ENCODE measurements at places on chromosomes 12 and 14. TPM values are rescaled to one million over a fixed set of nuclear protein-coding genes. Genes with fewer than 3 reads are reported as not detected.

- DNase-seq = no peak
Measured at GRCh38 chr14:96096639-96097610, 57.8 kb downstream of the C14orf132 start.

DNA sequence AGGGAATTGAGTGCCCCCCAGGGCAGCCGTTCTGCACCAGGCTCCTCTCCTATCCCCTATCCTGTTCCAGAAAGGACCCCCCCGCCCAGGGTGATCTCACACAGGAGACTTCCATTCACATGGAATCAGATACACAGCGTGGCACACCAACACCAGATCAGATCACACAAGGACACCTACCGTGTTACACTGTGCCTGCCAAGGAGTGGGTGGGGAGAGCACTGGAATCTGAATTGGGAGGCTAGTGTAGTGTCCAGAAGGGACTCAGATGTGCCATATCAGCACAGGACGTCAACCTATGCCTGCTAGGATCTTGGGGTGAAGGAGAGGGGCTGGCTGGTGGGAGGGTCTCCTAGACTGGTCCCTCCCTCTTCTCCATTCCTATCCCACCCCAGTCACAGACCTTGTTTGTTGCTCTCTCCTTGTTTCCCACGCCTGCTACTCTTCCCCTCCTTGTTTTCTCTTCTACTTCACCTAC is 2.3 kb downstream of the PTMS start:
- peak; percentile 42 for DNase-seq

GRCh38 chr14:24422261-24422660 is 7.2 kb downstream of the CBLN3 start:
- DNase-seq = no peak

- no peak for DNase-seq
Measured at GRCh38 chr14:71532790-71533189, 399.4 kb upstream of the RGS6 start.

GRCh38 chr12:65278576-65279368 is at the start of gene MSRB3:
Gene MSRB3 (plus strand): TSS chr12:65278683. CDS start chr12:65308580, 29,897 bp downstream.
- DNase-seq = peak; percentile 70

- no peak for DNase-seq
Measured at GRCh38 chr12:94851396-94852028, 152.0 kb downstream of the NDUFA12 start.

- DNase-seq = no peak
Measured at GRCh38 chr12:14416658-14417057, 51.2 kb downstream of the ATF7IP start.

GRCh38 chr14:26974965-26975364 is 377.1 kb upstream of the NOVA1 start:
- DNase-seq = no peak

DNA sequence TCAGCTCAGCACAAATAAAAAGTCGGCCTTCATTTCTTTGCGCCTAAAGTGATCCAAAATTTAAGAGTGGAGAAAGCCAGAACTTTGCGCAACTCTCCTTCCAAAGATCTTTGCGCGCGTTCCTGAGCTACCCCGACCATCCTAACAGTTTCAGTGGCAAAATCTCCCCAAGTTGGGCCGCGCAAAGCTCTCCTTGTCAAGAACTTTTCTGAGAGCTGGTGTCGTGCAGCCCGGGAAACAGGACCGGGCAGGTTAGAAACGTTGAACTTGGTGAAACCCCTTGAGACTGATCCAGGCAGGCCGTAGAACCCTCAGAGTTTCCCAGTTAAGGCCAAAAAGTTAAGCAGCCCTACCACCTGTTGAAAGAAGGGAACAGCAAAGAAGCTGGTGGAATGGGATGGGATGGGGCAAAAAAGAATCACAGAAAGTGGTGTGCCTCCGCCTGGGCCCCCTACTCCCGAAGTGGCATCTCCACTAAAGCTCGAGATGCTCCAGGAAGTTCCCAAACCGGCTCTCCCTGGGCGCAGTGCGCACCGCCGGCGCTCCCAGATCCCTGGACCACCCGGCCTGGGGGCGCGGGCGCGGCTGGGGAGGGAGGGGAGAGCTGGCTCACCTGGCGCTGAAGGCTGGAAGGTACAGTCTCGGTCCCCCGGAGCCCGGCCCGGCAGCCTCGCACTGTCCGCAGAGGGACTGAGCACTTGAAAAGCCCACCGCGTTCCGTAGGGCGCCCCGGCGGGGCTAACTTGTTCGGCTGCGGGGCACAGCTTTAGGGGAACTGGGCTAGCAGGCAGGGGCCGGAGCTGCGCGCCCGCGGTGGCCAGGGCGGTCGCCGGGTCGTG is 768 bp downstream of the DBX2 start:
- peak; percentile 21 for DNase-seq

DNA sequence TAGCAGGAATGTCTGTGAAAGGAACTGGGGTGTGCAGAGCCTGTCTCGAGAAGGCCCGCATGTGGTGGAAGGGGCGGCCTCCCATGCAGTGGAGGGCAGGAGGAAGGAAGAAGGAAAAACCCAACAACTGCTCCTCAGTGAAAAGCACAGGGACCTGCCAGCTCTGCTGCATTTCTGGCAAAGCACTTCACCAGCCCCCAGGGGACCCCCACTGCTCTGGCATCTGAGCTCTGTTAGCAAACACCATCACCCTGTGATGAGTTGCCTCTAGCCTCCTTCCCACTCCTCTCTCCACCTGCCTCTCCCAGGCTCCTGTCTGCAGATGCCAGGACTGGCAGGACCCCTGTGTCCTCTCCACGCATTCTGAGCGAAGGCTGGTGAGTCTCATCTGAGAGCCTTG is 69.0 kb upstream of the DDX11 start:
- no peak for DNase-seq

GRCh38 chr12:18158774-18159557 is 69.0 kb upstream of the RERGL start:
- DNase-seq = no peak

GRCh38 chr12:69616025-69616424 is 5.3 kb upstream of the LRRC10 start:
- no peak for DNase-seq

DNA sequence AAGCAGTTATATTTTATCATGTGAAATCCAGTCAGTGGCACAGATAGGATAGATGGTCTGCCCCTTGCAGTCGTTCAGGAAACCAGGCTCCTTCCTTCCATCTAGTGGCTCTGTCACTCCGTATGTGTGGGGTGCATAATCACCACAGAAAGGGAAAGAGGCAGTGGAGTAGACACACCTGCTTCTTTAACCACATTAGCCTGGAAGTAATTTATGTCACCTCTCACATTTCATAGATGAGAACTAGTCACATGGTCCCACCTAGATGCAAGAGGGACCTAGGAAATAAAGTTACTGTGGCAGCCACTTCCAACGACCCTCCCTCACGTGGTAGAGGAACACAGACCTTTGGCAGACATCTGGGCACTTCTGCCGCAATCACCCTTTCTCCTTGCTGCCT is 14.2 kb upstream of the RNU6-8 start:
- DNase-seq = no peak

ZBTB39 gene
- polyA plus RNA-seq = 13.4 TPM

NTS gene
- 4.1 TPM for polyA plus RNA-seq

CNOT2 gene
- 146 TPM for polyA plus RNA-seq

ALDH1L2 gene
- polyA plus RNA-seq = 1.2 TPM

TRIM9 gene
- polyA plus RNA-seq = 2.8 TPM

GPR162 gene
- 25.8 TPM for polyA plus RNA-seq

ANO4 gene
- 2.1 TPM for polyA plus RNA-seq

KRT3 gene
- polyA plus RNA-seq = not detected

GLIPR1L1 gene
- 0.43 TPM for polyA plus RNA-seq

HOXC10 gene
- polyA plus RNA-seq = 62.2 TPM

All from left kidney (tissue), 8 donors.